ENCODE measurements at places on chromosomes 7 and 10. TPM values are rescaled to one million over a fixed set of nuclear protein-coding genes. Genes with fewer than 3 reads are reported as not detected.

- H3K4me3 ChIP-seq = no peak overlapping the region
- no peaks in the 10 kb centered on the region for H3K4me1 ChIP-seq
- no peak overlapping the region for H3K27ac ChIP-seq
- no peak for DNase-seq
- no peaks in the 10 kb centered on the region for H3K27me3 ChIP-seq
Observed at GRCh38 chr7:92325858-92326257, 80.1 kb downstream of the ANKIB1 start.

GRCh38 chr10:69491611-69492010, 40.3 kb downstream of the TSPAN15 start:
- no peak for DNase-seq
- H3K27me3 ChIP-seq = no peaks in the 10 kb centered on the region
- H3K27ac ChIP-seq = no peak overlapping the region

DNA sequence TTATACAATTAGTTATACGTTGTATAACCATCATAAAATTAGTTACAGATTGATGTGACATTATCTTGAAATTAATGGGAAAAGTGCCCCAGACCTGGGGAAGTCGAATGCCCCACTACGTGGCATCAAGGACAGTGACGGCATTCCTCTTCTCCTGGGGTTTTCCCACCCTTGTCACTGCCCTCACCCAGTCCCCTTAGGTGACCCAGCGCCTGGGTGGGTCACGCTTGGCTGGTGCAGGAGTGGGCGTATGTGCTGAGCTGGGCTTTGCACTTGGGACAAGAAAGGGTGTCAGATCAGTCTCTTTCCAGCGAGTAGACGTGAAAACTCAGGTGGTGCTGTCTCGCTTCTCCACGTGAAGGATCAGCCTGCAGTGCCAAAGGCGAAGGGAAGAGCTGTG, 7.6 kb downstream of the FOXK1 start:
- no peaks in the 10 kb centered on the region for H3K36me3 ChIP-seq
- no peak overlapping the region for H3K4me3 ChIP-seq
- H3K27ac ChIP-seq = no peak overlapping the region
- H3K27me3 ChIP-seq = no peaks in the 10 kb centered on the region
- DNase-seq = no peak

Gene STAG3
- 5.5 TPM for total RNA-seq

All from CD4-positive, alpha-beta T cell (primary cell).